ENCODE measurements at places on chromosomes 7 and 10.
A peak's percentile ranks its signal among the peaks of the same experiment; 100 is the strongest.

GRCh38 chr10:110252151-110252550 is 44.7 kb downstream of the MXI1 start:
- DNase-seq, result no peak

DNA sequence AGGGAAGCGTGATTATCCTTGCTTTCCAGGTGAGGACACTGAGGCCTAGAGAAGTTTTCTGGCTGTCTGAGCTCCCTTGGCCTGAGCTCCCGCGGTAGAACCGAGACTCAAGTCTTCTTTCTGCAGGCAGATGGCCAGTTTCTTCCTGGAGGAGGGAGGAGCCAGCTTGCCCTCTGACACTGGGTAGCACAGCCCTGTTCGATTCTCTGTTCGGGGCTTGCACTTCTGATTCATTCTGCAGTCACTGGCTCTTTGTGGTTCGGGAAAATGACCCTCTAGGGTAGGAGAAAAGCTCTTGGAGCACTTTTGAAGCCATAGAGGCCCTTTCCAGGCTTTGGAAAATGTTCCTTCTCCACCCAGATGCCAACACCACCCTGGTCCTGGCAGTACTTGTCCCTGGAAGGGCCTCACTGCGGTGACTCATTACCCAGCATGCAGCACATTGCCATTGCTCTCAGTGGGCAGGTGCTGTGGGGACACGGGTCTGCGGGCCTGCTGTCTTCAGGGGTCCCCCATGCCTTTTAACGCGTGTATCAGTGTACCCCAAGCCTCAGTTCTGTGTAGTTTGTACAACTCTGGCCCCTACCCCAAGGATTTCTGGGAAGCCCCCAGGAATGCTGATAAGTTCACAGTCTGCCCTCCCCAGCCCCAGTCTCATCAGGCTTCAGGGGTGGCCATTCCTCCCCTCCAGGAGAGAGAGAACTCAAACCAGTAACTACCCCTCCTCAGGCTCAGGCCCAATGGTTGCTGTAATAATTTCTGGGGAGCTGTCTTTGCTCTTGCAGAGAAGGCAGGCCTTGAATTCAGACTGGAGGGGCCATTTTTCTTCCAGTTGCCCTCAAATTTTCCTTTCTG is 11.9 kb downstream of the CHST3 start:
- DNase-seq, result peak; percentile 82

GRCh38 chr10:110833941-110834628 is 37.6 kb upstream of the PDCD4 start:
- no peak for DNase-seq

DNA sequence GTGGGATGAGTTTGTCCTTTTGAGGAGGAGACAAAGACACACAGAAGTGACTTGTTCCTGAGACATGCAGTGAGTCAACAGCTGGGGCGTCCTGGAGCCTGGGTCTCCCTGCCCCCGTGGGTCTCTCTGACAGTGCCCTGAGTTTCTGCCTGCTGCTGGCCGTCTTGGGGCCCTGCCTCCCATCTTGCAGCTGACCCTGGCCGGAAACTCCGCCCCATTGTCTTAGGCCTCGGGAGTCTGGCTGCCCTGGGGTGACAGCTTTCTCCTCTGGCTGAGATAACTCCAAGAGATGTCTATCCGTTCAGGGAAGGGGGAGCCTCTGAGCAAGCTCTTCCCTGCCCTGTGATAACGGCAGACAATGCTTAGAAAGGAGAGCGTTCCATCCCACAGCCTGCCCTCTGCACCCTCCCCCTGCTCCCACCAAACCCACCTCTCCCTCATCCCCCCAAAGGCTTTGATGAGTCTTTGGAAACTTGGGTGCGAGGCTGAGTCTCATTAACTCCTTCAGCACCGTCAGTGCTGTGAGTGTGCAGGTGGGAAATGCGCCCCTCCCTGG is 69.5 kb upstream of the PODXL start:
- DNase-seq, result no peak

DNA sequence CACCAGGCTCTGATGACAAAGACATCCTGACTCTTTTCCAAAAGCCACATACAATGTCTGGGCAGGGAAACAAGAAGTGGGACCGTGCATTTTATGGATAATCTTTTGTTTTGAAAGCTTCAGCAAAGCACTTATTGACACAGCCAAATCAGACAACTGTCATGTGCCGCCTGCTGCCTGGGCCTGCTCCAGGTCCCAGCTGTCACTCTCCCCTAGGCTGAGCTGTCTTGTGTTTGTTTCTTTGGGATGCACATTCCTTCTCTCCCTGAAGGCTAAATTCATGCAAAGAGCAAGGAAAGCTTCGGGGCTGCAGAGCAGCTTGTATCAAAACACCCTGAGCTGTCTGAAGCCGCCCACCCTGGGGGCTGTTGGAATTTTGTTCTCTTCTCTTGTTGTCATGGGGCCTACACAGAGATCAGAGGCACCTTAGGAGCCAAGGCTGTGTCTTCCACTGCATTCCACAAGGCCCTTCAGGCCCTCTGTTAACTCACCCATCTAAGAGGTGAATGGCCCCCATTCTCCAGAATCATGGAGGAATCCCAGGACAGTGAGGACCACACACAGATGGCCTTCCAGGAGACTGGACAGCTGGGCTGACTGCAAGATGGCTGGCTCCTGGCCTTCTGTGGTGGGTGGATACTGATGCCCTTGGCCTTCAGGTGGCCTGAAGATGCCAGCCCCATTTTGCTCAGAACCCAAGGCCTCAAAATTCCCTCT is 17.8 kb upstream of the SLC18A2 start:
- no peak for DNase-seq

DNA sequence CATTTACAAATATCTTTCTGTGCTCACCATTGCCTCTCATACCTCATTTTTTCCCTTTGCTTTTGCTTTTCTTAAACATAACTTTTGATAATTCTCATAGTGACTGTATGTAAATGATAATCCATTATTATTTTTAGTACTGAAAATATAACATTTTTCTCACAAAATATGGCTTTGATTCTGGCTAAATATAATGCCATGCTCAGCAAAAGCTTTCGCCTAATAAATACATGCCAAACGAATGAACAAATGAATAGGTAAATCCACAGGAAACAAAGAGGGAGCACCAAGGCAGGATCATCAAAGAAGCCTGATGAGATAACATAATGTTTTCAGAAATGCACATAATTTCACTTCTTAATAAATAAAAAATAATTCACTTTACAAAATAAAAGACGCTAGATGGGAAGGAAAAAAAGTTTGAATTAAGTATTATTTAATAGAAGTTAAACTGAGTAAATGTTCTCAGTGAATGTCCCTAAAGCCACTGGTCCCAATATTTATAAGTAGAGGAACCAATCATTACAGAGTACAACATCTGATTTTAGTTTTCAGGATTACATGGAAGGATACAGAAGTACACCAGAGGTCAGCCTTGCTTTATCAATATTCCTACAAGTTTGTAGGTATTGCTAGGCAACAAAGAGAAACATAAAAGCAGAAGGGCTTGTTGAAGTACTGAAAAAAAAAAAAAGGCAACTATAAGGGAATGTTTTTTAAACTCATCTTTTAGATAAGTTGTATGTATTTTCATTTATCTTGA is 52.3 kb downstream of the RNLS start:
- DNase-seq, result no peak

DNA sequence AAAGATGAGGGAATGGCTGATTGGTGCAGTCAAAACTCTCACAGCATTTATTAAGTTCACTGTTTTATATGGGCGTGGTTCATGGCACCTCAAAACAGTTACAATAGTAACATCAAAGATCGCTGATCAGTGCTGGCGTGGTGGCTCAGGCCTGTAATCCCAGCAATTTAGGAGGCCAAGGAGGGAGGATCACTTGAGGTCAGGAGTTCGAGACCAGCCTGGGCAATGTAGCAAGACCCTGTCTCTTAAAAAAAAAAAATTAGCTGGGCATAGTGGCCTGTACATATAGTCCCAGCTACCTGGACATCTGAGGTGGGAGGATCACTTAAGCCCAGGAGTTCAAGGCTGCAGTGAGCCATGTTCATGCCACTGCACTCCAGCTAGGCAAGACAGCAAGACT is 48.5 kb downstream of the KLHDC10 start:
- no peak for DNase-seq

DNA sequence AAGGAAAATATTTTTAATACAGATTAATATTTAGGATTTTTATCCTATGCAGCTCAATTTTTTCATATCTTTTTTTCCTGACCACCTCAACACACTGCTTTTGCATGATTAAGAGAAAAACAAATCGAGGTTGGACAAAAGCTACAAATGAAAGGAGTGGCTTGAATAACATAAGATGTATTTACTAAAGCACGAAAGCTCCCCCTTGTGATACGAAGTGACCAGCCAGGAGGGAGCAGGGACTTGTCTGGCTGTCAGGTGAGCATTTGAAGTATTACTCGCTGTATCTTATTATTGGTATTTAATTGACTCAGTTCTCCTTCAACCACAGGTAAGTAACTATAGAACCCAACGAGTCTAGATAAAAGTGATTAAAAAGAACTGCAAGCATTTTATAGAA is 265.2 kb upstream of the PHF14 start:
- DNase-seq, result peak; percentile 21

GRCh38 chr7:144869082-144869481 is 33.2 kb upstream of the TPK1 start:
- DNase-seq, result no peak

- no peak for DNase-seq
Observed at GRCh38 chr7:111517549-111517951, 44.7 kb downstream of the IMMP2L start.

DNA sequence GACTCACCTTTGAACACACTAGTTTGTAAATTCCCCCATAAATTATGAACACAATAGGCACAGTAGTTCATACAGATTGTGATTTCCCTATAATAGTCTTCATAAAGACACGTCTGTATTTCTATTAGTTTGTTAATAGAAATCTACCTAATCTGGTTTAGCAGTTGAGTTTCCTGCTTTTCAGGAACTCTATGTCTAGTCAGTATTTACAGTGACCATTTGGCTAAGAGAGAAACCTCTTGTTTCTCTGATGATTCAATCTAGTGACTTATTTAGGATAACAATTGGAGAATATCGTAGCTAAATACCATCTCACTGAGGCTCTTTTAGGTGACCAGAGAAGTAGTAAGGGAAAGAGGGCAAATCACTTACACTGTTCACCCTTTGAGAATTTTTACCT is 5.9 kb upstream of the HERPUD2 start:
- no peak for DNase-seq

DNA sequence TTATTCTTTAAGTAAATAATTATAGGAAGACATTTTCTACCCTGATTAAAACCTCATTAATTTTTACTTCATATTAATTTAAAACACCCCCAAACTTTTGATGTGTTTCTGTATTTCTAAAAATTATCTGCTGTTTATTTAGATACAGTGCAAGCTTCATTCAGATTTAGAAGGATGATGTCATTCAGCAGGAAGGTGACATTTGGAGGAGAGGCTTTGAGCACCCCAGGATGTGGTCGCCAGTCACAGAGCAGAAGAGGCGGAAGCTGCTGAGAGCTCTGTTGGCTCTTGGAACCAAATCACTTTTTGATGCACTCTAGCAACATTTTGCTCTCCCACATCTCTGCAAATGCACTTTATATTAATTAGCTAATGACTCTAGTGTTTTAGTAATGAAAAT is 233.9 kb upstream of the CACNA2D1 start:
- DNase-seq, result no peak

DNA sequence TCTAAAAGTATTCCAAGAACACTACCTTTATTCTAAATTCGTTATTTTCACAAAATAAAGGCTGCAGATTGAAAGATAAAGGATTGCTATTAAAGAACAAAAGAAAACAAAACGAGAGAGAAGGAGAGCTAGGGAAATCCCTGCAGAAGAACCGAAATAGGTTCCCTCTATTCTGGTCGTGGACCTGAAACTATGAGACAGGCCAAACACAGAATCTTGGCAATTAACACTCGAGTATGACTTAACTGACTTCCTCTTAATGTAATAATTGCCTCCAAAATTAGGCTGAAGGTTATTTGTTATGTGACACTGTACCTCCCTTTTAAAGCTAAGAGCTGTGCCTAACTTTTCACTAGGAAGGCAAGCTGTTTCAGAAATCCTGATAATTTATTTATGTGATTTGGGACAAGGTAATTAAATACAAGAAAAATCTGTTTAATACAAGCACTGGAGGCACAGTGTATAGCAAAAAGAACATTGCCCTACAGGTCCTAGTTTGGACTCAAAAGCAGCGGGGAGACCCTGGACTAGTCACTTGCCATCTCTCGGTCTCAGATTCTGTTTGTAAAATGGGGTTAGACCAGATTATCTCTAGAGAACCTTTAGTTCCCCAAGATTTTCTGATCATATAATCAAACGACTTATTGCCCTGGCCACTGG is 11.6 kb downstream of the NAMPT start:
- DNase-seq, result no peak

GRCh38 chr10:58568428-58568935 is 55.8 kb downstream of the BICC1 start:
- DNase-seq, result no peak

DNA sequence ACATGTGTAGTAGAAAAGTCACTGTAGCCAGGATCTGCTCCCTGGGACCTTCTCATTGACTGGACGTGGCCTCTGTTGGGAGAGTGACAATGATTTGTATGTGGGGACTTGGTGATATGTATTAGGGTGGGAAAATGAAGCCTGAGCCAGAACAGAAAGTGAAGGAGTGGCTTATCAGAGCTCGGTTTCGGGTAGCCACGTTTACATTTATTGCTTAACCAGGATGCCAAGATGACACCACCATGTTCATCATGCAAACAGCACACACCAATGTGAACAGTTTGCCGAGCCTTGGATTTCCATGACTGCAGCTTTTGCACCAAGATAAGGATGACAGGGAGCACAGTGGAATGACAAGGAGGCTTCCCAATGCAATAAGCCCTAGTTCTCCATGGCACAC is 112.8 kb upstream of the STK17A start:
- DNase-seq, result no peak

DNA sequence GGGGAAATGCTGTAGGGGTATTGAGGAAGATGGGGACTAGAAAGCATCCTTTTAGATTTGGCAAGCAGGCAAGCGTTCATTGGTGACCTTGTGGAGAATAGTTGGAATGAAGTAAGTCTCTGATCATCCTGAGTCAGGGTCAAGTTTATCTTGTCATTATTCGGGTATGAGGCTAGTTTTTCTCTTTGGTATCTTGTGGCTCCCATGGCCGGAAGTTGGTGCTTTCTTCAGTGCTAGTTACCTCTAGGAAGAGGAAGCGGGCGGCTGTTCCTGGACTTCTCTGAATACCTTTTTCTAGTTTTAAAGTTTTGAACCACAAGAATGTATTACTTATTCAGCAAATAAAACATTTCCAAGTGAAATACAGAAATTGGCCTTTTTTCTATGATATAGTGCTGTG is 9.2 kb downstream of the CREM start:
- no peak for DNase-seq

- no peak for DNase-seq
Observed at GRCh38 chr10:88828310-88828709, 23.3 kb downstream of the ANKRD22 start.

- DNase-seq, result no peak
Observed at GRCh38 chr7:33968591-33968990, 63.3 kb downstream of the BMPER start.

DNA sequence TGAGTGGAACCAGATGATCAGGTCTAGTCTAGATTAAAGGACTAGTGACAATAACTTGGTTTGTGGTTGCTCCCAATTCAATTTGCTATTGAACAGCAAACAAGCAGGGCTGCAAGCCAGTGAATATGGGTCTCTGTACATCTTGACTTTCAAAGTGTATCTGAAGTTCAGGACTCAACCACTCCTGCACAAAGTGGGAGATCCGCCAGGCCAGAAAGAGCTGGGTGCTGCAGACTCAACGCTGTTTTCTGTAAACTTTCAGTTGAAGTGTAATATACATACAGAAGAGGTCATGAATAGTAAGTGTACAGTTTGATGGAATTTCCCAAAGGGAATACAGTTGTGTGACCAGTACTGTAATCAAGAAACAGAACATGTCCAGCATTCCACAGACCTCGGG is 416.6 kb downstream of the RPS24 start:
- DNase-seq, result no peak
